ENCODE measurements at places on chromosomes 3 and 15. TPM values are rescaled to one million over a fixed set of nuclear protein-coding genes. Genes with fewer than 3 reads are reported as not detected.

Gene P2RY12
- not detected for total RNA-seq

Gene IQGAP1
- 136 TPM for total RNA-seq

Gene ROPN1
- total RNA-seq: not detected

Gene FBXW12
- not detected for total RNA-seq

Gene CNTN4
- total RNA-seq: not detected

Gene SPINK8
- total RNA-seq: not detected

Gene STRIT1
- total RNA-seq: not detected

Gene NANOGP8
- total RNA-seq: not detected

Gene STIMATE
- 9.7 TPM for total RNA-seq

Gene ONECUT1
- total RNA-seq: not detected

Gene ZNF620
- total RNA-seq: 2.3 TPM

Gene HDC
- total RNA-seq: 1.1 TPM

Gene MST1R
- 0.41 TPM for total RNA-seq

Gene ANKUB1
- total RNA-seq: not detected

Gene SLTM
- total RNA-seq: 56.0 TPM

GRCh38 chr3:139388821-139389551 is 461 bp downstream of the COPB2 start:
- DNase-seq: peak; percentile 38

- DNase-seq: no peak
Measured at GRCh38 chr3:59381282-59381681, 331.5 kb upstream of the CFAP20DC start.

DNA sequence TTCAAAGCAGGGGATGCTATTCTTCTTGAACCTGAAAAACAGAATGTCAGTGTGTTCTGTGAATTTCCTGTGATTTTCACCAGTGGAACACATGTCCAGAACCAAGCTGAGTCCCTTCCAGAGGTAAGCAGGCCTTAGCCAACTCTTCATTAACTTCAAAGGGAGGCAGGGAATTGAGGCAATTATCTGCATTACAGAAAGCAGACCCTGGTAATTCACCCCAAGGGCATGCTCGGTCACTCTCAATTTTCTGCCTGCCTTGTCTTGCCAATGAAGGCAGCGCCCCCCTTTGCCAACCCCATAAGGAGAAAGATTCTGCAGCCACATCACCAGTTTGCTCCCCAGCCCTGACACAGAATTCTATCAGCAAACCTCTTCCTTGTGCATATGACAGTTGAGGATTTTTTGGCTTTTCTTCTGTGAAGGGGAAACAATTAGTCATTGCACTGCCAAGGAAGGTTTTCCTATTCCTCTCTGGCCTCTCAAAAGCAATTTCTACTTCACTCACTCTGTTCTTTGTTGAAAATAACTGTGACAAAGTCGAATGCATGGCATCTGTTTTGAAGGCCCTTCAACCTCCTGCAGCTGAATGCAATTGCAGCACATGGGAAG is 85.3 kb downstream of the HHLA2 start:
- DNase-seq: no peak

GRCh38 chr15:65326818-65327217 is 22.3 kb downstream of the RNU5B-1 start:
- DNase-seq: no peak

- no peak for DNase-seq
Measured at GRCh38 chr3:142844339-142844977, 44.4 kb downstream of the PCOLCE2 start.

DNA sequence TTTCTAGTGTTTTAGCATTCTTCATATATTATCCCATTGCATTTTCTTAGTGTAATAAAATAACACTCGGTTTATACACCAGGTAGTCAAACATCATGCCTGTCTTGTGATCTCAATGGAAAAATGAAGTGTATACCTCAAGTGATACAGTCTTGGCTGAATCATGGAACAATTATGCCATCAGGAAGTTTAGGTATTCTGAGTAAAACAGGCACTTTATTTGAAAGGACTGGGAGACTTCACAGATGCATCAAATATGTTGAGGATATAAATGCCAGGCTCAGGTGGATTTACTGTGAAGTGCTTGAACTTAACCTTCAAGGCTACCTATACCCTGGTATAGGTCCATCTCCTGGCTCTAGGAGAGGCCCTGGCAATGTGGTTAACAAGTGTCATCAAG is 8.5 kb downstream of the TGFBR2 start:
- DNase-seq: peak; percentile 35

DNA sequence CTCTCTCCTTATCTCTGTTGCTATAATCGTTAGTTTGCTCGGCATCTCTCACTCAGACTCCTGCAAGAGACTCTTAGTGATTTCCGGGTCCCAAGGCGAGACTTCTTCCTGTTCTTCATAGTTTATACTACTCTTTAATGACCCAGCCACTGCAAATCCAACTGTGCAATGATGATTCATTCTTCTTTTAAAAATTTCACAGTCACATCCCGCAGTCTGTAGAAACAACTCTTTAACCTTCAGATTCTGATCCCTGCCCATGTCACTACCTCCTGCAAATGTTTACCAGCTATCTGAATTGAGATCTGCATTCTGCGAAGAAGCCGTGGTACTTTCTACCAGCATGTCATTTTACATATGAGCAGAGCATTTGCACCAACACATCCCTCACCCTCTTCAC is 2.8 kb upstream of the VGLL3 start:
- DNase-seq: no peak

- DNase-seq: no peak
Measured at GRCh38 chr3:102841866-102842265, 407.1 kb downstream of the ZPLD1 start.

DNA sequence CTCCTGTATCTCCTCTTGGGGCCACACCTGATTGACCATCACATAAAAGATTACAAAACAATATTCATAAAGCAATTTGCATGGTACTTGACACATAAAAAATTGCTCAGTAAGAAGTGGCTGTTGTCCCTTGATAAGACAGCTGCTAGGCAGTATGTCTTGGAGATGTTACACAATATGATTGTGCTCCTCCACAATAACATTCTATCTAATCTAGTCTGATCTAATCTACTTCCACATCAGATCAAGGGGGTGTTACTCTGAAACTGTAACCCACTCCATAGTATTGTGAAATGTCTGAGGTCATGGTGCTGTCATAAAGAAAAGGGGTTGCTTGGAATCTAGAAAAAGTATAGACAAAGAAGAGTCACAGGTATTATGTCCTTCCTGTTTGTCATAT is 23.4 kb upstream of the AQP9 start:
- DNase-seq: no peak

DNA sequence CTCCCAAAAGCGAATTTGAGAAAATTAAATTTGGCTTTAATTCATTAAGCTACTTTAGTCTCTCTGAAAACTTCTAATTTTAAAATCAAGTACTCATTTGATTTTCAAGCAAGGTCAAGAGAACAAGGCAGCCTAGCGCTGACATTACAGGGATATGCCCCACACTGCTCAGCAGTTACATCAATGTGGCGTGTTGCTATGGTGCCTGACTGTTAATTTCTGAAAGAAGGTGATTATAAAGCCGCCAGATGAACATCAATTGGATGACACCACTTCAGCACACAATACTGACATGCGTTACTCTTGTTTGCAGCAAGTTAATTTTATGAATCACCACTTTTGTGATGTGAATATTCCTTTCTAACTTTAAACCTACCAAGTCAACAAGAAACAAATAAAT is 284.4 kb downstream of the FOXP1 start:
- DNase-seq: peak; percentile 77

- no peak for DNase-seq
Measured at GRCh38 chr15:48565560-48566482, 79.7 kb downstream of the FBN1 start.

GRCh38 chr3:11555211-11555782 is 88.4 kb downstream of the VGLL4 start:
- DNase-seq: no peak

- DNase-seq: peak; percentile 86
Measured at GRCh38 chr3:177345049-177345972, 148.0 kb upstream of the TBL1XR1 start.

DNA sequence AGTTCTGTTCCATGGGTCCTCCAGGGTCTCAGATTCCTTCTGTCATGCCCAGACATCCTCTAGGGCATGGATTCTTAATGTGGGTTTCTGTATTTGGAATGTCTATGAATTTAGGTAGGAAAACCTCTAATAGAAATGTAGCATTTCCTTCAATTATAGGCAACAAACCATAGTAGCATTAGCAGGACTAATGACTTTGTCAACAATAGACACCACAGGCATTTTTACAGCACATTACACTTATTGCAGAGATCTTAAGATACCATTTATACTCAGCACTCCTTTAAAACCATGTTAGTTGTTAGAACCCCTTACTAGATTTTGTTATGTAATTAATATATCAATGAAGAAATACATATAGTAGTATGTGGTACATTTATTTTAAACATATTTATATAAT is 77.8 kb upstream of the TBC1D5 start:
- DNase-seq: no peak

DNA sequence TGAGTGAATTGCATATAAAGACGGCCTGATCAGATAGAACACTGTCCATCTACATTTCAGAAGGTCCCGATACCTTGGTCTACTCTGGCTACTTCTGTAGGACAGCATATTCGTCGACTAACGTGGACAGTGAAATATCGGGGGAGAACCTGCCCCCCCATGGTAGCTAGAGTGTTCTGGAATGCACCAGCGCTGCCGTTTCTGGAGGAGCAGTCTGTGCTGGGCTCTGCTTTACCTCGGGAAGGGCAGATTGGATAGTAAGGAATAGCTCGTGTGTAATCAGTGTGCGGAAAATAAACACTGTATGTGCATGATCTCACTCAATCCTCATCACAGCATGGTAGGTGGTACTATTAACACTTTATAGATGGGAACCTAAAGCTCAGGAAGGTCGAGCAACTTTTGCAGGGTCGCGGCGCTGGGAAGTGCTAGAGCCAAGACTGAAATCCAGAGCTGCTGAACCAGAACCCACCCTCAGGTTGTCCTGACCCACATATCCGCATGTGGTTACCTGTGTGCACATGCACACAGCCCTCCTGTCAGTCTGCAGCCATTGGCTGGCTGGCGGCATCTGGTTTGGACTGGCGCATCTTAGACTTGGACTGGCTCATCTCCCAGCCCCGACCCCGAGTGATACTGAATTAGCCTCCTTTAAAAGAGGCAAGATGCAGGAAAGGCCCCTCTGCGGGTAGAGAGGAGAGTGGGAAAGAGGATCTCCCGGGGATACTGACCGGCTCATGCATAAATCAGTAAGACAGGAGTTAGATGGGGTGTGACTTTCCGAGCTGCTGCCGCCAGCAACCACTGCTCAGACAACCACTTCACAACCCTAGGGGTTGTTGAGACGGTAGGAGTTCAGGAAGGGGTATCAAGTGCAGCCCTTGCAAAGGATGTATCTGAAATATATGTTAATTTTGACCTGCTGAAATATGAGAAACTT is 155.0 kb upstream of the BHLHE40 start:
- DNase-seq: no peak

DNA sequence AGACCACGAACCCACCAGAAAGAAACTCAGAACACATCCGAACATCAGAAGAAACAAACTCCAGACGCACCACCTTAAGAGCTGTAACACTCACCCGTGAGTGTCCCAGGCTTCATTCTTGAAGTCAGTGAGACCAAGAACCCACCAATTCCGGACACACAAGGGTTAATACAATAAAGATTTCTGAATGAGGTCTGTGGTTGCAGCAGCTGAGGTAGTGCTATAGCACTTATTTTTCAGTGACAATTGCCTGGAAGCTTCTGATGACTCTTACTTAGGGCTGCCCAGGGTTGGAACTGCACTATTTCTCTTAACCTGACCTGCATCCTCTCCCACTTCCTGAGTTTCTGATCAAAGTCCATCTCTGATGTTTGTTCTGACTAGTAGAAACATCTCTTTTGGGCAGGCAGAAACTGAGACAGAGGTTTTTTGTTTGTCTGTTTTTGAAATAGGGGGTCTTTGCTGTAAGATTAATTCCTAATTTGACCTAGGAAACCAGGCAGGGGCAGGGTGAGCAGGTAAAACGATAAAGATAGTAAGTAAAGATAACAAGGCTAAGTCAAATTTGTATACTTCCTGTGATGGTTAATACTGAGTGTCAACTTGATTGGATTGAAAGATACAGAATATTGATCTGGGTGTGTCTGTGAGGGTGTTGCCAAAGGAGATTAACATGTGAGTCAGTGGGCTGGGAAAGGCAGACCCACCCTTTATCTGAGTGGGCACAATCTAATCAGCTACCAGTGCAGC is 169.1 kb downstream of the GAP43 start:
- peak; percentile 55 for DNase-seq

DNA sequence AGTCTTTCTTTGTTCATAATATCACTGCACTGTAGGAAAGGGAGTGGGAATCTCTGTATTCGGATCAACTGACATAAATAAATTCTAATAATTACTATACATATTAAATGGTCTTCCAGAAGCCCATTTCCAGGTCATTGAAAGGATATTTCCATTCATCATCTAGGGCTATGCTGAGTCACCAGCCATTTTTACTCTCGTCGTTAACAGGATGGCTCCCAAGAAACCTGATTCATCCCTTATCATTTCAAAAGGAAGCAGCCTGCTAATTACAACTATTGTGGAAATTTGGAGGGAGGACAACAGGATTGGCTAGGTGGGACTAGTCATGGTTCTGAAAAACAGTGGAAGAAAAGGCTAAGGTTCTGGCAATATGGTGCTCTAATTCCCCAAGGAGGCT is 13.6 kb downstream of the GMNC start:
- DNase-seq: no peak

- DNase-seq: no peak
Measured at GRCh38 chr3:125351152-125351551, 24.0 kb downstream of the ZNF148 start.

DNA sequence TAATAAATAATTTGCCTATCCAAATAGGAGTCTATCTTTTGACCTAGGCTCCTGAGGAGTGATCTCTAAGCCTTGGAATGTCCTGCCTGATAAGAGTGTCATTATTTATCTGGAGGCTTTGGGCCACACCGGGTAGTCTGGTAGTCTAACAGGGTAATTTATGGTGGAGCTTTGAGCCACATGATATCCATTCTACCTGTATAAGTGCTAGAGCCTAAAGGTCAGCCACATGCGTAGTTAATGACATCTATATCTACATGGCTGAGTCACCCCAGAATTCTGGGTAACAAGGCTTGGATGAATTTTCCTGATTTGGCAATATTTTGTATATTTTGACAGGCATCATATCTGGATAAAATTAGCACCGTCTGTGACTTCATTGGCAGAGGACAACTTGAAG is 681.4 kb downstream of the MCTP2 start:
- no peak for DNase-seq

DNA sequence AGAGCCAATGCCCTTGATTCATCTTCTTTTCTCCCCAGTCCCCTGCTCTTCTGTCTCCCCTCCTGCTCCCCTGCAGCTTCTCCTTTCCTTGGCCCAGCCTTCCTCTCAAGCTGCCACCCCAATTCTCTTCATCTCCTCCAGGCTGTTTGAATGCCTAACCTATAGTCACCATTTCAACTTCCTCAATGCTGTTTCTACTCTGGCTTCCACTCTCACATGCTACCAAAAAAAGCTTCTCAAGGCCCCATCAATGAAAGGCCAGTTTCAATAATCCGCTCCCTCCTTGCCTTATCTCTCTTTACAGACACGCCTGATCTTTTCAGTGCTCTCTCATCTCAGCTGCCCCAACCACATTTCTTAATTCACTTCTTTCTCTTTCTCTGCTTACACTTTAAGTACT is 212.2 kb upstream of the GPR149 start:
- DNase-seq: no peak

All from activated naive CD4-positive, alpha-beta T cell treated with anti-CD3 and anti-CD28 coated beads for 36 hours (primary cell).